C1 segment of cervical spinal cord (tissue), 14 donors: ENCODE measurements at places on chromosomes 1 and 21.

DNA sequence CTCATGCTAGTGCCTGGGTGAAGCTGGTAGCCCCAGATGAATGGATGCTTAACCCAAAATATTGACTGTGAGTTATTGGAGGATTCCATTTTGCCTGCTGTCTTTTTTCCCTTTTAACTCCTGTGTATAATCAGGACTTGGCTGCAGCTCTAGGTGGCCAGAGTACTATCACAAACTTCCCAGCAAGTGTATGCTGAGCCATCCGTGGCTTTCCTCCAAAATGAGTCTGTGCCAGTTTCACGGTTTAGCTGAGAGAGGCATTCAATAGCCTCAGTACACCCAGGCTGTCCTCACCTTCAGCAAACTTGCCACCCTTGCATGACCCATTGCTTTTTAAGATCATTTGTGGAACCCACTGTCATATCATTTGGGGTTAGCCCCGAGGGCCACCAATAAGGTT lies 5.3 kb upstream of the DPT start:
- no peak for DNase-seq

- DNase-seq: no peak
Observed at GRCh38 chr1:155463865-155464650, 98.5 kb downstream of the ASH1L start.

DNA sequence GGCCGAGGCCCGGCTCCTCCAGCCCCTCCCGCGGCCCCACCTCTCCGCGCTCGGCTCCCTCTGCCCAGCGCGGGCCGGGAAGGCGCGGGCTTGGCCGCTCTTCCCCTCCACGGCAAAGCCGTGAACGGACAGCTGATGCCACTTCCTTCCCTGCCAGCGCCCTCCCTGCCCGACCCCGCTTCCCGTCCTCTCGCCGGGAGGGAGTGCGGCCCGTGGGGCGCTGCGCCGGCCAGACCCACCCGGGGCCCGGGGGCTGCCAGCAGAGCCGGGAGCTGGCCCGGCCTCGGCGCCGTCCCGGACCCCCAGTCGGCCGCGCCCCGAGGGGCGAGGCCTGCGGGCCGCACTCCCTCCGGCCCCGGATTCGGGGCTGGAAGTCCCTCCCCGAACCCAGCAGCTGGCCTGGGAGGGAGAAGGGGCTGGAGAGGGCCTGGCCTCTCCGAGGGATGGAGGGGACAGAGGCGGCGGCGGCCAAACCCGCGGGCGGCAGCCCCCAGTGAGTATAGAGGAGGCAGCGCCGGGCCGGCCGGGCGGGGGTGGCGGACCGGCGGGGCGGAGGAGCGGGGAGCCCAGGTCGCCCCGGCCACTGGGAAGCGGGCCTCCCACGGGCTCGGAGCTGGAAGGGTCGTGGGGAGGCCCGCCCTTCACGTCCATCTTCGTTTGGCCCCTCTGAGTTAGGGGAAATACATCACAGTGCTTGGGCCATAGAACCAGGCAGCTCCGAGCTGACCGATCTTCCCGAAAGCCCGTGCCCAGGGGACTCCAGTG lies at the start of gene KIAA1614:
KIAA1614 (plus strand) TSS at position 97 of the 765 bp plus-strand sequence; CDS start at position 444, 347 bp downstream.
- peak; percentile 27 for DNase-seq

DNA sequence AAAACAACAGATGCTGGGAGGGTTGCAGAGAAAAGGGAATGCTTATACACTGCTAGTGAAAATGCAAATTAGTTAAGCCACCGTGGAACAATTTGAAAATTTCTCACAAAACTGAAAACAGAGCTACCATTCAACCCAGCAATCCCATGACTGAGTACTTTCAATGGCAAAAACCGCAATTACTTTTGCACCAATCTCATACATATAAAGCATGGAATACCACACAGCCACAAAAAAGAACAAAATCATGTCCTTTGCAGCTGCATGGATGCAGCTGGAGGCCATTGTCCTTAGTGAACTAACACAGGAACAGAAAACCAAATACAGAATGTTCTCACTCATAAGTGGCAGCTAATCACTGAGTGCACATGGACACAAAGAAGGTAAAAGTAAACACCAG lies 6.3 kb upstream of the OR2T8 start:
- no peak for DNase-seq

- DNase-seq: peak; percentile 21
Observed at GRCh38 chr1:15848143-15848928, 829 bp downstream of the SPEN start.
